ENCODE measurements at places on chromosomes 12 and 14.

- peak; percentile 28 for DNase-seq
Measured at GRCh38 chr14:24438223-24439097, 4.1 kb downstream of the SDR39U1 start.

- no peak for DNase-seq
Measured at GRCh38 chr12:124586756-124587155, 19.3 kb upstream of the NCOR2 start.

- DNase-seq = no peak
Measured at GRCh38 chr12:3376779-3377455, 114.1 kb upstream of the PRMT8 start.

DNA sequence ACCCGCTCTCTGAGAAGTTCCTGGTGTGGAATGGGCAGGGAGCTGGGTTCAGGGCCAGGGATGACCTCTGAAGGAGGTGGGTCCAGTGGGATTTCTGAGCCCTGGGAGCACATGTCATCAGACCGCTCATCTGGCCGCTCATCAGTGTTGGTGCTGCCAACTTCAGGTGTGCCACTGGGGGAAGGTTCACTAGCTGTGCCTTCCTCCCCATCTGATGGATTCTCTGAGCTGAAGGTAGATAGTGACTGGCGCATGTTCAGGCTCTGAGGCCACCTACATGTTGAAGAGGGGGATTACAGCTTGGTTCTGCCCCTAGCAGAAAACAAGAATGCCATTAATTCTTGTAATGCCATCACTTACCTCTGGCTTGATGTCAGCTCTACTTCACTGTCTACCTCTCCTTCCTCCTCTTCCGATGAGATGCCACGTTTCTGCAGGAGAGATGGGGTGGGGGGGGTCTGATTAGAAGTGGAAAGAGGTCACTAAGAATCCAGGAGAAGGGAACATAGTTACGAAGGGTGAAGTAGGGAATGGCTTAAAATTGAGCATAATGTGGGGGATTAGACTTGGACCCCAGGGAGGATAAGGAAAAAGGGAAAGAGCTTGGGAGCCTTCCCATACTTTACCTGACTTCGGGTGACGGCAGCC lies 17.2 kb downstream of the MAP3K12 start:
- no peak for DNase-seq

GRCh38 chr14:54691525-54692283 lies 124.8 kb downstream of the SAMD4A start:
- no peak for DNase-seq

DNA sequence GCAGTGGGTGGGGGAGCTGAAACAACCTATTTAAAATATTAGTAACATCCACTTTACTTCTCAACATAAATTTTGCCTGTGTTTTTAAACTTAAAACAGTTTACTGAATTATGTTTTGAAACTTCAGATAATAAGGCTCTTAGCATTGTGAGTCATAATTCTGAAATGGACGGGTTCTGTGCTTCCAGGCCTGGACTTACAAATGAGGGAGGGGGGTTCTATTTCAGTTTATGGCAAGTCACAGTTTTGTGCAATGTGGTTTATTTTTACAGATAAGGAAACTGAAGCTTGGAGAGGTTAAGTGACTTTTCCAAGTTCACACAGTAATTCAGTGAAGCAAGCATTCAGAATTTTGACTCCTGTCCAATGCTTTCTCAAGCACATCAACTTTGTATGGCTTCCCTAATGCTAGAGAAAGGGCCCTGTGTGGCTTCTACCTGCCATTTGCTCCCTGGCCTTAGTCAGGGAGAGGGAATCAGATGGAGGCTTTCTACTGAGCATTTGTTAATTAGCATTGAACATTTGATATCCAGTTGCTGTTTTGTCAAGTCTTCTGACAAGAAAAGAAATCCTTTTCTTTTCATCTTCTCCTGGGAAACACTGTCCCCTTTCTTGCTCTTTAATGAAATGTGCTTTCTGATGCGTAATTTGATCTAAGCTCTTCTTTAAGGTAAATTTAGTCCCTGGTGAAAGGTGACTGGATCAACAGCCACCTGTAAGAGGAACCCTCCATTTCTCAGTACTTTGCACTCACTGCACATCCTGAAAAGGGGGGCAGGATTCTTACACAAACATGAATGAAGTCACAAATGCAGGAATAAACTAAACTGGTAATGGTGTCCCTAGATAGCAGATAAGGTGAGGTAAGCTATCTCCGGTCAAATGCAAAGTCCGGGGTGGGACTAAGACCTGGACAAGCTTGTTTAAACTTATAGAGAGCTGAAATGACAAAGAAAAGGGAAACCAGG lies 2.5 kb upstream of the SALL2 start:
- no peak for DNase-seq

- DNase-seq = no peak
Measured at GRCh38 chr12:75825686-75826085, 205.9 kb downstream of the PHLDA1 start.

DNA sequence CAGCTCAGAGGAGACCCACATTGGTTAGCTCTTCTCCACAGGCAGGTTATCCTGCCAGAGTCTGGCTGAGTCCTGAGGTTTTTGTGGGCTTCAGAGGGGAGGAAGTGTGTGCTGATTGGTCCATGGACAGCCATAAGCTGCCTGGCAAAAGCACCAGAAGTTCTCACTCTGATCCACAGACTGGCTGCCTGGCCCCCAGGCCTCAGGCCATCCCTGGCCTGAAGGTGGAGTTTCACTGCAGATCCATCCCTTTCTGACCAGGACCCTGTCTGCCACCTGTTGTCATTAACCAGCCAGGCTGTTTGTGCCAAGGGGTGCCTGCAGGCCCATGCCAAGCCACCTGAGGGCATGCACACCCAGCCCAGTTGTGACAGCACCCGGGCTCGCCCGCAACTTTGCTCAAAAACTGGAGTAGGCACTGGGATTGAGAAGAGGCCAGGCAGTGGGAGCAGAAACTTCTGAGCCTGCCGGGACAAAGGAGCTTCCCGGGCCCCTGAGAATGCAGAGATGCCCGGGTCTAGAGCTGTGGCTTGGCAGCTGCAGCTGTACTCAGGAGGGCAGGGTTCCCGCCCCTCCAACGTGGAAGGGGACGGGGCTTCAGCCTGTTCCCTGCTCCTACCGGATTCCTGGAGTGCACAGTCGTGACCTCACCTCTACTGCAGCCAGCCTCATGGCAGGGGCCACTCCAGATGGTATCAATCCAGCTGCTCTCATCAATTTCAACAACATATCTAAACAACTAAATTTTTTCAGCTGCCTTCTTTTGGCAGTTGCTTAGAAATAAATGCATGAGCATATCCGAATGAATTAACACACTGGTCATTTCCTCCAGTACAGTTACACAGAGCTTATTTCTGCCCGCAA lies 1277.3 kb downstream of the SLC16A7 start:
- peak; percentile 82 for DNase-seq

- DNase-seq = no peak
Measured at GRCh38 chr14:104353921-104354701, 215.7 kb downstream of the KIF26A start.

DNA sequence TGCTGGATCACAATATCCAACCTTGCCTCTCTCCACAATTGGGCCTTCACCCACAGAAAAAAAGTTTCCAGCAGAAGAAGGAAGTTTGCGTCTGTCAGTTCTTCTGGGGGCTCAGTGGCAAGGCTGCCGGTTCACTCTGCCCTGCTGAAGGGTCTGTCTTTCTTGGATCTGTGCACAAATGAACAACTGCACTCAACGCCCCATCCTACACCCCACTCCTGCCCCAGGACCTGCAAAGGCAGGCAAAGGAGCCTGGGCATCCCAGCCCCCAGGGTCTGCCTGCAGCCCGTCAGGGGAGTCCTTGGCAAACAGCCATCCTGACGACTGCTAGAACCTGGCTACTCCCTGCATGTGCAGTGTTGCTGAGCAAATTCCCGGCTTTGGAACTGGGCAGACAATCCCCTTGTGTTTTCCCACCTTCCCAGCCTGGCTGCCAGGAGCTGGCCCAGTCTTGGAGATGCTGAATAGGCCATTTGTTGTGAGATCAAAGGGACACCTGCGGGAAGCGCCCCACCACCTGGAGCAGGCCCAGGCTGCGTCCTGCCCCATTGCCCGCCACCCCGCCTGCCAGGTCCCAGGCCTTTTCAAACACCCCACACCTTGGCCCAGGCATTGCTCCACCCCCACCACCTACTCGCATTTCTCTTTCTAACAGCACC lies 311.9 kb downstream of the BCL11B start:
- DNase-seq = peak; percentile 81

GRCh38 chr14:33956640-33957039 lies 5.8 kb upstream of the EGLN3 start:
- DNase-seq = no peak

- no peak for DNase-seq
Measured at GRCh38 chr12:68491204-68491960, 119.3 kb upstream of the RAP1B start.

DNA sequence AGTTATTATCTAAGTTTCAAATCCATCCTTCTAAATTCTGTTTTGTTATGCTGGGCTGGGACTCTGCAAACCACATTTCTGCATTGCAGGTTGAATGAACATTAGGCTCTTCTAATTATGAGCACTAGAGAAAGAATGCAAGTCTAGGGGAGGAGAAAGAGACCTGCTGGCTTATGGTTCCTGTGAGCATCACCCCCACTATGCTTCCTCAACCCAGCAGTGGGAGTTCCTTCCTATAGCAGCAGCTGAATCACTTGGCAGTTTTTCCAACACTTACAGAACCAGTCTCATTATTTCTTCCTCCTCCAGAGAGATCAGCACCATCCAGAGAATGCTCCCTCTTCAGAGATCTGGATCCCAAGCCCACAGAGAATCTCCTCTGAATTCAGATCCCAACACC lies 297.7 kb upstream of the CLEC14A start:
- DNase-seq = no peak

DNA sequence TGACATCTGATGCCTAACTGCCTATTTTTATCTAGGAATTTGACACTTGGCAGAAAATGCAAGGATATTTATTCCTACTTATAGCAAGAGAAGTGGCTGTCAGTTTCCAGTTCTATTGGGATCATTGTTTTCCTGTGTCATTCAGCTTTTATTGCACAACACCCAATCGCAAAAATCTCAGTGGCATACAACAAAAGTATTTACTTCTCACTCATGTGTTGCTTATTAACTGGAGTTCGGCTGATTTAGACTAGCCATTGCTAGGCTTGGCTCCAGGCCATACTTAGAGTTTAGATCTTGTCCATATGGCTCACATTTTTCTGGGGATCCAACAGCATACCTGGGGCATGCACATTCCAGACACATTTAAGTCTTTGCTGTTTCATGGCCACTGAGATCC lies 218.6 kb upstream of the SYT1 start:
- DNase-seq = no peak

DNA sequence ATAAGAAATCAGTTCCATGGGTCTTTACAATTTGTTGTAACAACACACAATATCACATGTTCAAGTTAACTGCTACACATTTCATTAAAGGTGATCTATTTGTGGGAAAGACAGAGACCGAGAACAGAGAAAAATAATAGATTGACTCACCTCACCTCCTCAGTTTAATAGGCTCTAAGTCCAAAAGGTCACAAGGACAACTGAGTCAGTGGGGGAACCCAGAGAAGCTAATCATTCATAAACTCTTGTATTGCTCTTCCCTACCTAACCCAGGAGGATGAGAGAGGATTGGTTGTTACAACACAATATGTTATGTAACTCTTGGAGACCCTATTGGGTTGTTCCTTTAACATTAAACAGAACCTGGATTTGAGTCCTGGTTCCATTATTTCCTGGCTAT lies 72.2 kb upstream of the CRY1 start:
- no peak for DNase-seq

DNA sequence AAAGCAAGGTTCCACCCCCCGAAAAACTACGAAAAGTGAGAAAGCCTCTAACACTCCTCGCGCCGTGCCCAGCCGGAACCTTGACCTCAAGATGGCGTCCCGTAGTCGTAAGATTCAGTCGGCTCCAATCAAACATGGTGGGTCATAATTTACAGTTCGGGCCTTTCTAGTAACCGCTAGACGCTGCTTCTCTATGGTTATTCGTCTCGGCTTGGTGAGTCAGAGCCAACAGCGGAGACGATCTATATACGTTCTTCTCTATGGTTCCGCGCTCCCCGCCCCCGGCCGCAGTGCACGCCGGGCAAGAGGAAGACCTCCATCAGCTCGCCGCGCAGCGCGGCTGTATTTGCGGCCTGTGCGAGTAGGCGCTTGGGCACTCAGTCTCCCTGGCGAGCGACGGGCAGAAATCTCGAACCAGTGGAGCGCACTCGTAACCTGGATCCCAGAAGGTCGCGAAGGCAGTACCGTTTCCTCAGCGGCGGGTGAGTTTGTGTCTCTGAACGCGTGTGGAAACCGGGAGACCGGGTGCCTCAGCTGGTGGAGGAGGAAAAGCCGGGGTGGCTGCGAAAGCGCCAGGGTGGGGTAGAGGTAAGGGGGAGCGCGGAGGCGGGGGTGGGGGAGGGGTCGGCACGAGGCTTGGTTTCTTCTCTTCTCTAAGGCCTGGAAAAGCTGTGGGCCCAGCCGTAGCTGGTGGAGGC lies at the start of gene RBM25:
TSS of gene RBM25 (plus strand) at position 311 of the 698 bp plus-strand sequence. CDS start 13,108 bp downstream, outside the sequence.
- DNase-seq = no peak

DNA sequence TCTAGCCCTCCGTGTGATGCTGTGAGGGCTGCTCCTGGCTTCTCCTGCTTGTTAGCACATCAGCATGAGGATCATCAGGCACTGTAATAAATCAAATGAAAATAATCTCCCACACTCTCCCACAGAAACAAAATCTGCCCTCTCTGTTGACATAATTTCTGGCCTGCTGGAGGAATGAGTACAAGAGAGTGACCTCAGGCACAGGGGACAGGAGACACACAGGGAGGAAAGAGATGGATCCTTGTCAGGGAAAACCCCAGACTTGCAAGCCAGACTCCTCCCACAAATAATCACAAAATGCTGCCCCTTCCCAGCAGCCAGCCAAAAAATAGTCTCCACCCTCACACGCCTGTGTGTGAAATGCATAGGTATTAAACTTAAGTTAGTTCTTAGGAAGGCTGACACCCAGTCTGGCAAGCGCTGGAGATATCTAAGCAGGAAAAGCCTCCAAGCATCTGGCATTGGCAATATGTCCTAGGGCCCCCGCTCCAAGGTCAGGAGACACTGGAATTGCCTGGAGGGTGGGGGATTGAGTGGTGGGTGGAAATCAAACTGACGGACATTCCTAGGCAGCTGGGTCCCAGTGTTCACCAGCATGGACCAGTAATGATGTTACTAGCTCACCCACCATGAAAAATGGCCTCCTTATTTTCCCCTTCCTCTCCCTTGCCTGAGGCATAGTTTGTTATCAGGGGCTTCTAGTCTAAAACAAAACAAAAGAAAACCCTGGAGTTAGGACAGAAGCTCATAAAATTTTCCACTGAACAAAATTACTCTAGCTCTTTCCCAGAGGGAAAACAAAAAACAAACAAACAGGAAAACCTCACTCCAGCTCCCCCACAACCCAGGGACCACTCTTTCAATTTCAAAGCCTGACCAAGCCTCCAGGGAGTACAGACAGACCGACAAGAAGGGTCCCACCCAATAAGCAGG lies 22.0 kb downstream of the SMUG1 start:
- DNase-seq = no peak

GRCh38 chr12:130514149-130514551 lies 176.5 kb downstream of the PIWIL1 start:
- DNase-seq = no peak

GRCh38 chr12:23359975-23360701 lies 589.3 kb downstream of the SOX5 start:
- DNase-seq = no peak

GRCh38 chr12:88035907-88036289 lies 6.7 kb upstream of the C12orf50 start:
- no peak for DNase-seq
